ENCODE measurements at places on chromosomes 12 and 14. TPM values are rescaled to one million over a fixed set of nuclear protein-coding genes. Genes with fewer than 3 reads are reported as not detected.

DNA sequence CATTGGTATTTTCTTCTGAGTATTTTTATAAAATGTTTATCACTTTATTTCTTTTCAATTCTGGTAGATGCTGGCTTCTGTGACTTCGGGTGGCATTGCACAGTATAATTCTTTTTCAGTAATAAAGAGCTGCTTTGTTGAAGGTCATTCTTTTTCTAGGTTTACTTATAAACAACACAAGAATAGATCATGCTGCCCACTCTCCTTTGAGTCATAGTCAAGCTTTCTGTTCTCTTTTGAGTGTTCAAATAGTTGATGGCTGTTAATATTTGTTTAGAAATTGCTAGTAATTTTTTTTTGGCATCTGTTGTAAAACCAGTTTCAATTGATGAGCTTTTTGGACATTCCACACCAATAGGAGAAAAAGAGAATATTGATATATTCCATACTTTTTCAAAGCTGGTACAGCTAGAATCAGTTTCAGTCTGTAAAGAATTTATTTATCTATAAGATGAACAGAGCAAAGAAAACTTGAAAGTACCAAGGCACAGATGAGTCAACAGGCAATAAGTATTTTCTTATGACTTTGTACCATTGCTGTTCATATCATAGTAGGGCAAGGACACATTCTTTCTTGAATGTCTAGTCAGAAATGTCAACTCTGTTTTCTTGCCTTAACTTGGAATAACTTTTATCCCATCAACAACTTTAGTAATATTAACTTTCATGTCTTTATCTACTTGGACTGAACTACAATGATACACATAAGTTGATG lies 513.0 kb upstream of the SEL1L start:
- H3K4me3 ChIP-seq = no peak overlapping the region
- no peaks in the 10 kb centered on the region for H3K27me3 ChIP-seq
- H3K27ac ChIP-seq = no peak overlapping the region
- DNase-seq = no peak

DNA sequence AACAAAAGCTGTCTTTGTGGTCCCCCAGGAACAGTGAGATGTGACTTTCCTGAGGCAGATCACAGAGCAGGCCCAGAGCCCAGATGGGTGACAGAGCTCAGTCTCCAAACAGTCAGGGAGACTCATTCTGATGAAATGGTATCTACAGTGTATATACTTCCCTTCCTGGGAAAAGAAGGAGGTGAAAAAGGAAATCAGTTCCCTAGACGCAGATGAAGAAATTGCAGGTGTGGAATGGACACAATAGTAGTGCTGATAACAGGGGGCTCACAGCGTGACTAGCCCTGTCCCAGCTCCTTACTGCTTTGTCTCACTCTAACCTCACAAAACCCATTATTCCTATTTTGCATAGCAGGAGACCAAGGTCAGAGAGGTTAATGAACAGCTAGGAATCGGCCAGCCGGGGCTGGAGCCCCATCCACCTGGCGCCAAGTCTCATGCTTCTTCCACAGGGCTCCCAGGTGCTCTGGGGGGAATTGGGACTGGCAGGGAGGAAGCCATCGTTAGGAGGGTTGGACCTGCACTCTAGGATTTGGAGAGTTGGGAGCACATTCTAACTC lies 11.9 kb downstream of the KCNH3 start:
- peaks cover 8% of the 10 kb centered on the region for H3K4me1 ChIP-seq
- H3K36me3 ChIP-seq = no peaks in the 10 kb centered on the region
- no peak for DNase-seq
- peaks cover 3% of the 10 kb centered on the region for H3K27me3 ChIP-seq
- no peak overlapping the region for H3K27ac ChIP-seq

DNA sequence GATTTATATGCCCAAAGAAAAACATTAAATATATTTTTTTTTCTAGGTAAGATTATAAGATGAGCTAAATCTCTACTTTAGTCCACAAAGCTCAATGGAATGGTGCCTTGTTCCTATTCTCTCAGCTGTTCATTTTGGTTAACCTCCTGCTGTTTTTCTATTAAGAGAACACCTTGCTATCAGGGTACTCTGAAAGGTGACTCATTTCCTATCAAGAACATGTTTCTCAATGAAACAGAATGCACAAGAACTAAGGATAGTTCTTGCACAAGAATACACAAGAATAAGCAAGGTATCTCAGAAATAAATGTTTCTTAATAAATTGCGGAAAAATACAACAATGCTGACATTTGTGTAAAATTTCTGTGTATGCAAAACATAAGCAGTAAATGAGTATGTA lies 14.1 kb downstream of the ABCD2 start:
- DNase-seq = no peak
- no peaks in the 10 kb centered on the region for H3K27me3 ChIP-seq
- no peak overlapping the region for H3K27ac ChIP-seq
- no peak overlapping the region for H3K4me3 ChIP-seq
- peaks cover 22% of the 10 kb centered on the region for H3K4me1 ChIP-seq
- H3K36me3 ChIP-seq = peaks cover 19% of the 10 kb centered on the region

DNA sequence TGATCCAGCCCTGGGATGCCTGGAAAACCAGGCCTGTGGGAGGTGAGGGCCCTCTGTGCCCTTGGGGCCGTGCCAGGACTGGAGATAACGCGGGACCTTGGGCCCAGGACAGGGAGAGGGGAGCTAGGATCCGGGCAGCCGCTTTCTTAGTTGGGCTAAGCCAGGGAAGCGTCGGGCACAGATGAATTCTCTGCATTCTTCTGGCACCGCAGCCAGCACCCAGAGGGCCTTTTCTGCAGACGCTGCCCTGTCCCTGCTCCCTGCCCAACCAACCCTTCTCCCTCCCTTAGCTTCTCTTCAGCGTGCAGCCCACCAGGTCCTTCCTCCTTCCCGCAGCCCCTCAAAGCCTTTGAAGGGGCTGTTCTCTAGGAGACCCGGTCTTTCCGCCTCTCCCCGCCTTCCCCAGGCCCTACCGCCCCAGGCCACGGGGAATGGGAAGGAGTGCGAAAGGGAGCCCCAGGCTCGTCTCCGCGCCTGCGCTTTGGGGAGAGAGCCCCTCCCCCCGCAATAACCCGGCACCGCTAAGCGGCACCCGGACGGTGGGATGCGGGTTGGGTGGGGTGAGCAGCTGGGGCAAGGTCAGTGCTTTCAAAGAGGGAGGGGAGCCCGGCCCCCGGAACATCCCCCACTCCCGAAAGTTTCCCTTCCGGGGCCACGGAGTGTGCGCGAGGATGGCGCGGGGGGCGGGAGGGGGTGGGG lies 663 bp downstream of the NCKAP5L start:
- H3K36me3 ChIP-seq = peaks cover 3% of the 10 kb centered on the region
- H3K4me1 ChIP-seq = peaks cover 31% of the 10 kb centered on the region
- H3K27me3 ChIP-seq = no peaks in the 10 kb centered on the region
- peak overlapping the region; percentile 92 for H3K4me3 ChIP-seq
- DNase-seq = peak; percentile 35
- H3K27ac ChIP-seq = no peak overlapping the region

DNA sequence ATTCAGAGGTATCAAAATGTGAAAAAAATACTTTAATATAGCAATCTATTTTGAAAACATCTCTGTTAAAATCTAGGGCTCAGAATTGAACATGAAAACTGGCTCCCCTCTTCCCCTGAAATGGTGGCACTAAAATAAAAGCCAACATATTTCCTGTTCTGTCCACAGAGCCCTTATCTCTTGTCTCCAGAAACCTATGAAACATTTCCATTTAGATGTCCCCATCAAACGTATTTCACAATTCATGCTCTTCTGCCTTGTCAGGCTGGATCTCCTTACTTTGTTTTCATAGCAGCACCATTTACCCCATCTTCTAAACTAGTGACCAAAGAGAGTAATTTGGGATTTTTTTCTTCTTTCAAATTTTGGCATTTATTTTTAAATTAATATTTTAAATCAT lies 42.4 kb downstream of the PDE3A start:
- no peaks in the 10 kb centered on the region for H3K36me3 ChIP-seq
- no peaks in the 10 kb centered on the region for H3K27me3 ChIP-seq
- no peak for DNase-seq
- H3K27ac ChIP-seq = no peak overlapping the region
- H3K4me3 ChIP-seq = no peak overlapping the region

GRCh38 chr12:39341179-39341578 lies 101.7 kb downstream of the KIF21A start:
- peaks cover 11% of the 10 kb centered on the region for H3K4me1 ChIP-seq
- no peak overlapping the region for H3K27ac ChIP-seq
- H3K27me3 ChIP-seq = no peaks in the 10 kb centered on the region
- DNase-seq = no peak

- H3K27me3 ChIP-seq = peaks cover 2% of the 10 kb centered on the region
- no peak for DNase-seq
- no peak overlapping the region for H3K4me3 ChIP-seq
Measured at GRCh38 chr12:30485230-30485890, 210.3 kb downstream of the IPO8 start.

DNA sequence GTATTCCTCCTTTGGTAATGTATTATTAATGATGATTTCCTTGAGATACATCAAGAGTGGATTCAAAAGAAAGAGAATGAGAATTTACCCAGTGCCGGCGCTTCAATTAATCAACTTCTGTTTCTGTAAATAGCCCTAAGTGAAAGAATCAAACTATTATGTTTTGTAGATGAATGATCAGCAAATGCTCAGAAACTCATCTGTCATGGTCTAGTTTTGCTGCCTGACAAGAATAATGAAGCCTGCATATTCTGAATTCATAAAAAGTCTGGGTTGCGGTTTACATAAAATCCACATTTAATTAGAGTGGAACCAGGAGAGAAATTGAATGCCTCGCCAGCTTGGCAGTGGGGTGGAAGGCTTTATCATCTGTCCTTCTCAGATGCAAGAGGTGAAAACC lies 325.3 kb downstream of the GALC start:
- DNase-seq = no peak
- H3K4me3 ChIP-seq = no peak overlapping the region
- no peaks in the 10 kb centered on the region for H3K4me1 ChIP-seq
- no peaks in the 10 kb centered on the region for H3K36me3 ChIP-seq
- no peaks in the 10 kb centered on the region for H3K27me3 ChIP-seq
- no peak overlapping the region for H3K27ac ChIP-seq

- H3K27me3 ChIP-seq = no peaks in the 10 kb centered on the region
- peaks cover 92% of the 10 kb centered on the region for H3K4me1 ChIP-seq
- peak; percentile 35 for DNase-seq
Measured at GRCh38 chr12:64675795-64676194, 65.5 kb downstream of the RASSF3 start.

- H3K27me3 ChIP-seq = no peaks in the 10 kb centered on the region
- peak; percentile 38 for DNase-seq
- H3K4me3 ChIP-seq = peak overlapping the region; percentile 51
- H3K27ac ChIP-seq = peak overlapping the region; percentile 78
Measured at GRCh38 chr14:77598366-77599070, 17.9 kb downstream of the SPTLC2 start.

GRCh38 chr12:75315518-75315917 lies 14.6 kb downstream of the CAPS2 start:
- no peaks in the 10 kb centered on the region for H3K27me3 ChIP-seq
- H3K36me3 ChIP-seq = no peaks in the 10 kb centered on the region
- no peak for DNase-seq
- H3K4me1 ChIP-seq = no peaks in the 10 kb centered on the region
- H3K4me3 ChIP-seq = no peak overlapping the region

DNA sequence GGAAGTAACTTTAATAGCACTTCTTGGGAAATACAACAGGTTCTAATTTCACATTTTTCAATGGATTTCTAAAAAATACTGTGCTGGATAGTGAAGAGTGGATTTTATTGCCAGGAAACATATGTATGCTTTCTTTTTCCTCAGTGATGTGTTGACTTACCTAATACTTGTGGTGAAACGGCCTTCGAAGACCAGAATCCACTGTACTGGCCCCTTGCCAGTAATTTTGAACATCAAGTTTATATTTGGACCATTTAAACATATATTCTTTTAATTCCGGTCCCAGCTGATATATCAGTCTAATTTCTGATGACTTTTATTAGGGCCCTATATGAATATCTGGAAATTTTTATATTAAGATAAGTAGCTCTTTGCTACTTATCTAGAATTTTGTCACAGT lies 1.8 kb downstream of the MSRB3 start:
- H3K27ac ChIP-seq = no peak overlapping the region
- H3K36me3 ChIP-seq = no peaks in the 10 kb centered on the region
- no peak for DNase-seq
- H3K4me1 ChIP-seq = peaks cover 2% of the 10 kb centered on the region
- peaks cover 42% of the 10 kb centered on the region for H3K27me3 ChIP-seq

DNA sequence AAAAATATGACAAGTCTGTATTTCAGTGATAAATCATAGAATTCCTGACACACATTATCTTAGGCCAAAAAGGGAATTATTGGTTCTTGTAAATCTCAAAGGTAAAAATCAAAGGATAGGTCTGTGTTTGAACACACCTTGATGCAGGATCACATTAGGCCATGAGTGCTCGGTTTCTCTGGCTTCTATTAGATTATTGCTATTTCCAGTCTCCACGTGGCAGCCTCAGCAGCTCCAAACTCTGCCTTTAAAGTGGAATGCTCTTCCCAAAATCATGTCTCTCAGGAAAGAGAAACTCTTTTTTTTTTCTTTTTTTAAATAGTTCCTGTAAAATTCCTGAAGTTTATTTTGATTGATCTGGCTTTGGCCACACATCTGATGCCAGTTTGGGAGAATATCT lies 105.6 kb upstream of the FRMD6 start:
- no peak overlapping the region for H3K27ac ChIP-seq
- H3K27me3 ChIP-seq = peaks cover 3% of the 10 kb centered on the region
- no peaks in the 10 kb centered on the region for H3K4me1 ChIP-seq
- no peak for DNase-seq

DNA sequence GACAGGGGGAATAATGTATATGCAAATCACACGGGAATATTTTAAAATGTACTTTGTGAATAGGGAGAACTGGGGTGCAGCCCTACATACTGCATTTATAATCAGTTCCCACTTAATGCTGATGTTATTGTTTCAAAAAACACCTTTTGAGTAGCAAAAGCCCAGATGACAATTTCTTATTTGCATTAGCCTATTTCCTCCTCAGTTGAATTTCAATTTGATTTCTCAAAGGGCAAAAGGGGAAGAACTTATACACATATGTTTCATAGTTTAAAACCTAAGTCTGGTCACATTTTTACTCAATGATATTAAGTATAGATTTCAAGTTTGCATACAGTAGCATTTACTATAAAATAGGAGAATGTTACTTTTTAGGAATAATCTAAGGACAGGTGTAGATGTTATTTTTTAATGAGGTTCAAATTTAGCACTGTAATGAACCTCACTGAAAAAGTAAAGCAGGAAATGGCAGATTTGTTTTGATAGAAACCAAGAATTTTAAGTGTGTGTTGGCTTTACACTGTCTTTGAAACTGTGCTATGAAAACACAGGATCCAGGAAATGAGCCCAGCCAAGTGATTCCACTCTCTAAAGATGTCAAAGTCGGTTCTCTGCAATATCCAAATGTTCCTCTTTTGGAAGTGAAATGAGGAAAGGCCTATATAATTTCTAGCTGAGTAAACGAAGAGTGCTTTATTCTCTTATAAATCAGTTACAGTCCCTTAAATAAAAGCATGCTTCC lies 367.4 kb downstream of the BTG1 start:
- H3K36me3 ChIP-seq = no peaks in the 10 kb centered on the region
- peak overlapping the region; percentile 42 for H3K4me3 ChIP-seq
- peak overlapping the region; percentile 77 for H3K27ac ChIP-seq
- peaks cover 46% of the 10 kb centered on the region for H3K4me1 ChIP-seq
- DNase-seq = peak; percentile 11
- H3K27me3 ChIP-seq = no peaks in the 10 kb centered on the region

The GUCY2C gene
- not detected for total RNA-seq

The GPR65 gene
- total RNA-seq = 11.1 TPM

The OAS3 gene
- total RNA-seq = 26.1 TPM

The C12orf50 gene
- total RNA-seq = 0.07 TPM

All from activated naive CD4-positive, alpha-beta T cell treated with anti-CD3 and anti-CD28 coated beads for 36 hours (primary cell).